ENCODE measurements at places on chromosomes 1 and 21.

DNA sequence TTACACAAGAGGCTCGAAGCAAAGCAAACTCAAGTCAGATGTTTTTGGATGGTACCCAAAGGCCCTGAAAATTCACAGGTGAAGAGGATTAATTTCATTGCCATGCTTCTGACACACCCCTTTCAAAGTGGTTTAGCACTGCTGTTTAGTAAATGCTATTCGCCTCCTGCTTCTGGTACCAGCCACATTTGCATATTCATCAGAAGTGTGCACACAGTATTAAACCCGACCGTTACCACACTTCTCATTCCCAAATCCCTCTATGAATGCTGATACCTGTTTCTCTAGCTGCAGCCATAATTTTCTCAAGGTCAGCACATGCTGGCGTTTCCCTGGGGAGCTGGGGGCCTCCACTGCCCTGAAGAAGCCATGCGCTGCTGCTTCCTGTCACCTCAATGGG, 179.8 kb upstream of the DAB1 start:
- no peak for DNase-seq

GRCh38 chr21:43959231-43960116, 52.6 kb upstream of the TRAPPC10 start:
- no peak for DNase-seq

GRCh38 chr1:20484519-20485462, 1.2 kb downstream of the CAMK2N1 start:
- no peak for DNase-seq

- DNase-seq, result no peak
Measured at GRCh38 chr1:194734970-194735369, 1548.6 kb upstream of the B3GALT2 start.

DNA sequence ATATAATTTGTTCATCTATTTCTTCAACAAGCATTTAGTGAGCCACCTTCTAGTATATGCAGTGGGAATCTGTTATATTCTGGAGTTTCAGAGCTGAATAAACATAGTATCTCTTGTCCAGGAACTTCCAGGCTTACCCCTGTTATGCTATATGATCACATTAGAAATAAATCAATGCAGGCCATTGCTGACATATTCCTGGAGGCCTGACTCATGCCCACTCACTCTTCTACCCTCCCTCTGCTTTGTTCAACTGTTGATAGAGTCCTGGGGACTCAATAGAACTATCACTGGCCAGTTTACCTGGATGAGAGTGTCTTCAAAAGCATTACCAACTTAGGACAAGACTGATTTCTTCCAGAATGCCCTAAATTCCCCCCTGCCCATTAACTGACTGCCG, 29.3 kb upstream of the SRSF10 start:
- DNase-seq, result no peak

GRCh38 chr1:94962409-94963265, 35.7 kb upstream of the CNN3 start:
- no peak for DNase-seq

DNA sequence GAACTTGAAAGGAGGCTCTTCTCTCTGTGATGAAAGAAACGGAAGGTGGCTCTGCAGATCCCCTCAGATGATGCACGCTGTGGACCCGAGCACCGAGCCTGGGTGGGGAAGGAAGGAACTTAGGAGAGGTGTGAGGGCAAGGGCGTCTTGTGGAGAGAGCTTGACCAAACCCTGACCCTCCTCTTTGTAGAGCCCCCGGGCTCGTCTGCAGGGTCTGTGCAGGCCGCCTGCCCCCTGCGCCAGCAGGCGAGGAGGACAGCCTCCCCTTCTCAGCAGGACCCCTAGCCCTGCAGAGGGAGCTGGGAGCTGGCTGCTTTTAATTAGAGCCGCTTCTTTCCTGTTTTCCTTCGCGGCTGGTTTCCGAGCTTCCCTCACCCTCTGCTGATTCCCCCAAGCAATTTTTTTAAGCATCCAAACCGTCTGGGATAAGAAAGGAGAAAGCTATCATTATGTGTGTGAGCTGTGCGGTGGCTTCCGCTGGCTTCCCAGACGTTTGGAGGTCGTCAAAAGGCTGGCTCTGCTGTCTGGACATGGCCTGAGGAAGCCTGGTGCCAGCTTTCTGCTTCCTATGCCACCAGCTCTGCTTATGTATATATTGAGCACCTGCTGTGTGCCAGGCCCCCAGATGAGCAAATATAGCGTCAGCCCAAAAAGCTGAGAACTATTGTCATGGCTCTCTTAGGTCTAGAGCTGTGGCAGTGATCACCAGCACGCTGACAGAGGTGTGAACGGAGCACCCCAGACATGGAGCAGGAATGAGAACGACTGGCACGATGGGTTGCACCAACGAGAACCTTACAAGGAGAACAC, 160.2 kb upstream of the IRF2BP2 start:
- no peak for DNase-seq

DNA sequence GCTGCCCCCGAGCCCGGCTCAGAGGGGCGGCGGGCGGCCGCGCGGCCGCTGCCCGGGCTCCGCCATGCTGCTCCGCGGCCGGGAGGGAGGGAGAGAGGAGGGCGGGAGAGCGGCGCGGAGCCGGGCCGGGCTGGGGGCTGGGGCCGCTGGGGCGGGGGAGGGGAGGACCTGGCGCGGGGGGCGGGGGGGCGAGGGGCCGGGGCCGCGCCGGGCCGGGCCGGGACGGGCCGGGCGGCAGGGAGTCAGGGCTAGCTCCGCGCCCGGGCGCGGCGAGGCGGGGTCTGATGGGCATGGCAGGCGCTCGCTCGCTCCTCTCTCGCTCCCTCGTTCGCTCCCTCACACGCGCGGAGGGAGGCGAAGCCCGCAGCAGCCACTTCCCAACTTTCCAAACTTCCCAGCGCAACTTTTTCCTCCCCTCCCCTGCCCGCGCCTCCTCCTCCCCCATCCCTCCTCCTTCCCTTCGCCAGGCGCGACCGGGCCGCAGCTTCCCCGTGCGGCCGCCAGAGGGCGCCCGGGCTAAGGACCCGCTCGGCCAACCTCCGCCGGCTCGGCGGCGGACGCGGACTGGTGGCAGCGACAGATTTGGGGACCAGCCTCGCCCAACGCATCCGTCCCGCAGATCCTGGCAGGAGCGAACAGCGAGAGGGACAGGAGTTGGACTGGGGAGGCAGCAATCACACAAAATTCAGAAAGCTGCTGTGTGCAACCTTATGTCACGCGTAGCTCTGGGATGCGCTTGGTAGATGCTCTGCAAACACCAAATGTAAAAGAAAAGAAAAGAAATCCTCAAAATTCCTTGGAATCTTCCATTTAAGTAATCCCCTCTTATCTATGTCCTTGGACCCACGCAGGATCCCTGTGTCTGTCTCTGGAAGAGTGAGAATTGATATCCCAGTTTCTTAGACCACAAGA, at the start of gene TRABD2B:
TRABD2B (minus strand) TSS at position 97 of the 912 bp plus-strand sequence.
- no peak for DNase-seq

DNA sequence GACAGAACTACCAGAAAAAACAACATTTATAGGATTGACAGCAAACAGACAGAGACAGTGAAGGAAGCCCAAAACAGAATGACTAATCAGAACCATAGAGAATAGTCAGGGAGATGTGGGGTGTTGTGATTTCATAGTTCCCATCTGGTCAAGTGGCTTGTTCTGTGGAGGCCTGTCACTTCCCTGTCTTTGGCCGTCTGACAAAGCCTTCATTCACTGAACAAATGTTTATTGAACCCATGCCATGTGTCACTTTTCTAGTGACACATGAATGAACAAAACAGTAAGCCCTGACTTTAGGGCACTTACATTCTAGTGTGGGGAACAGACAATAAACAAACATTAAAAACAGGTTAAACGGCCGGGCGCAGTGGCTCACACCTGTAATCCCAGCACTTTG, 3.2 kb upstream of the SRRM1 start:
- DNase-seq, result no peak

GRCh38 chr1:3864884-3865283, 7.6 kb downstream of the DFFB start:
- DNase-seq, result no peak

DNA sequence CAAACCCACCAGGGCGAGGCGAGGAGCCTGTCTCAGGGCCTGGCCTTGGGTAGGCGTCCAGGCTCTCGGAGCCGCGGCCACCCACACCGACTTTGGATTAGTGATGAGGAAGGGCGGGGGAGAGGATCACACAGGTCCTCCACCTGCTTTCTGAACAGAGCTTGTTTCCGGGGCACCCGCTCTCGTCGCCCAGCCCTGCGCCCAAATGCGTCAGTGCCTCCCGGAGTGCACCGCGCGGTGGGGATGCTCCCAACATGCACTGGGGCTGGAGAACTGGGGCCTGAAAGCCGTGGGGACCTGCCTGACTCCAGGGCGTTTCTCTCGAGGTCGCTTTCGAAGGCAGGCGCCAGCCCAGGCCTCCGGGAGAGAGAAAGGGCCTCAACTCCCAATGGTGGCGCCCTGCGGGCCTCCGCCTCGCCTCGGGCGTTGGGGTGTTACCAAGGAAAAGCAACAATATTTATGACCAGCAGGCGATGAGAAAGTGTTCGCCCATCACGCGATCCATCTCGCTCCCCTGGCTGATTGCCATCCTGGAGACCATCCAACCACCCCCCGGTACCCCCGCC, 8.9 kb upstream of the LHX8 start:
- DNase-seq, result no peak

DNA sequence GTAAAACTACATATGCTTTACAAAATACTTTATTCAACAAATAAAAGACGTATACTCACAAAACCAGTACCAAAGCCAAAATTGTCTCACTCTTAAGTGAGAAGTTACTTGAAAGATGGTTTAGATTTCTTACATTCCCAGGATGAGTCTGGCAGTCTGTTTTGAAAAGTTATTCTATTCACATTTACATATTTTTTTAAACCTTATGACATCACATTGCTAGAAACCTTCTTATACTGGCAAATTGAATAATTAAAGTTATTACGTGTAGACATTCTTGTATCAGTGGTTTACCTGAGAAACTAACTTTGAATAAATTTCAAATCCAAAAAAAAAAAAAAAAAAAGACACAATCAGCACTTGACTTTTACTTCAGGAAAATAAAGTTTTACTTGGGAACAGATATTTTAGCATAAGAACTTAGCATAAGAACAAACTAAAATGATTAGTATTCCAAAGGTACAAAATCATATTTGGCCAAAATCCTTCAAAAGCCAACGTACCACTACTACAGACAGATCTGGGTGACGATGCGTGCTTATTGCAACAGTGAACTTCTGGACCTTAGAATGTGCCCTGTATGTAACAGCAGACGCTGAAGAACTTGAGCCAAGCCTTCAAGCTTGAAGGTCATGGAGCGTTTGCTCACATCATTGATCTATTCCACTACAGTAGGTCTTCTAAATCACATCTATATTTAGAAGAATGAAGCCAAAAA, 2.5 kb downstream of the CDC42BPA start:
- DNase-seq, result no peak

DNA sequence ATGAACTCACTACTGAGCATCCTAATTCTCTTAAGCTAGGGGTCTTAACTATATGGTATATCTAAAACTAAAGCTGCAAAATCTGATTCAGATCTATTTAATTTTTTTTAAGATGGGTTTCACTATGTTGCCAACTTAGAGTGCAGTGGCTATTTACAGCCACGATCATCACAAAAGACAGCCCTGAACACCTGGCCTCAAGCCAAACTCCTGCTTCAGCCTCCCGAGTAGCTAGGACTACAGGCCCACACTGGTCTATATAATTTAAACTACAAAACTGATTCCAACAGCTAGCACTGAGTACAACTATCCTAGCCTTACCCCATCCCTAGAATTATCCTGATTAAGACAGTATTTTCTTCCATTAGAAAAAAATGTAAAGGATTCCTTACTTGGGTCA, 37.1 kb downstream of the EIF4G3 start:
- DNase-seq, result no peak

DNA sequence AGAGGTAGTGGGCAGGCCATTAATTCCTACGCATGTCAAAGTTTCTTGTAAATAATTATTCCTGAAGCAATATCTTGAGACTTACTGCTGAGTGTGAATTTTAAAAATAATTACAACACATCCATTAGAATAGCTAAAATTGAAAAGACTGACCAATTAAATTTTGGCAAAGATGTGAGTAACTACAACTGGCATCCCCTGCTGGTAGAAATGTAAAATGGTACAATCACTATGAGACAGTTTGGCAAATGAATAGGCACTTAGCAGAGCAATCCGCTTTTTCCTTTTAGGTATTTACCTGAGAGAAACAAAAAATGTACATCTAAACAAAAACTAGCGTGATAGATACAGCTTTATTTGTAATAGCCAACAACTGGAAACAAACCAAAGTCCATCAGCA, 798.9 kb downstream of the BRINP3 start:
- no peak for DNase-seq

GRCh38 chr1:21705303-21705980, 36.3 kb upstream of the RAP1GAP start:
- no peak for DNase-seq

GRCh38 chr1:67534627-67535065, 104.4 kb upstream of the SERBP1 start:
- no peak for DNase-seq

Data from NCI-H187 treated with DMSO at 0.1 percent for 48 hours (cell line).